ENCODE measurements at places on chromosomes 5 and 9.
A peak's percentile ranks its signal among the peaks of the same experiment; 100 is the strongest.

GRCh38 chr5:61697809-61698558, 365.9 kb downstream of the ZSWIM6 start:
- DNase-seq = no peak

DNA sequence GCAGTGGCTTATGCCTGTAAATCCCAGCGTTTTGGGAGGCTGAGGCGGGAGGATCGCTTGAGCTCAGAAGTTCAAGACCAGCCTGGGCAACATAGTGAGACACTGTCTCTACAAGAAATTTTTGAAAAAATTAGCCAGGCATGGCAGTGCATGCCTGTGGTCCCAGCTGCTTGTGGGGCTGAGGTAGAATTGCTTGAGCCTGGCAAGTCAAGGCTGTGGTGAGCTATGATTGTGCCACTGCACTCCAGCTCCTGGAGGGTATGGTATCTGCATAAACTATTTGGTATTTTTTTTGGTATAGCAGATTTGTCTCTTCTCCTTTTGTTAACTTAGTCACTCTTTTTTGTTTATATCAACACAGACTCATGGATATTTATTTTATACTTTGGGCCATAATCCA, 61.5 kb upstream of the TEX48 start:
- DNase-seq = no peak

- DNase-seq = no peak
These were observed 97.2 kb upstream of the ANKH start for GRCh38 chr5:14968796-14969195.

- DNase-seq = no peak
These were observed 53.0 kb downstream of the NEURL1B start for GRCh38 chr5:172694061-172694460.

DNA sequence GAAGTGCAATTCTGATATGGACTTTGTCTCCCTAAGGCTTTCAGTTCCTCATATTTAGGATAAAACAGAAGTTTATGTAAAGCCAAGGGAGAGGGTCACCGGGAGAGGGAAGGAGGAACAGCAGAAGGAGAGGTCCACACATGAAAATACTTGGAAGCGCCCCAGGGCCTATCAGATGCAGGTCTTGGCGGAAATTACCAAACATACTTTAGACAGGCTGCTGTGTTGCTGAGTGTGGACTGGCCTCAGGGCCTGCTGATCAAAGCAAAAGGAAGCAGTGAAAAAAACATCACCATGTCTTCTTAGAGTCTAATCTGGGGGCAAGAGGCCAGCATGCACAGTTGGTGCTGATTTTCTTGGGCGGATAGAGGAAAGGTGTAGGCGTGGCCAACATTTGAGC, 14.1 kb upstream of the NTRK2 start:
- DNase-seq = no peak

DNA sequence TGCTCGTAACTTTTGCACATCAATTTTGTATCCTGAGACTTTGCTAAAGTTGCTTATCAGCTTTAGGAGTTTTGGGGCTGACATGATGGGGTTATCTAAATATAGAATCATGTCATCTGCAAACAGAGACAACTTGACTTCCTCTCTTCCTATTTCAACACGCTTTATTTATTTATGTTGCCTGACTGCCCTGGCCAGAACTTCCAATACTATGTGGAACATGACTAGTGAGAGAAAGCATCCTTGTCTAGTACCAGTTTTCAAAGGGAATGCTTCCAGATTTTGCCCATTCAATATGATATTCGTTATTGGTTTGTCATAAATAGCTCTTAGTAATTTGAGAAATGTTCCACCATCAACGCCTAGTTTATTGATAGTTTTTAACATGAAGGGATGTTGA, 65.4 kb upstream of the CDH12 start:
- DNase-seq = no peak

- DNase-seq = no peak
These were observed 1040.8 kb downstream of the TAF11L14 start for GRCh38 chr5:18675041-18675440.

DNA sequence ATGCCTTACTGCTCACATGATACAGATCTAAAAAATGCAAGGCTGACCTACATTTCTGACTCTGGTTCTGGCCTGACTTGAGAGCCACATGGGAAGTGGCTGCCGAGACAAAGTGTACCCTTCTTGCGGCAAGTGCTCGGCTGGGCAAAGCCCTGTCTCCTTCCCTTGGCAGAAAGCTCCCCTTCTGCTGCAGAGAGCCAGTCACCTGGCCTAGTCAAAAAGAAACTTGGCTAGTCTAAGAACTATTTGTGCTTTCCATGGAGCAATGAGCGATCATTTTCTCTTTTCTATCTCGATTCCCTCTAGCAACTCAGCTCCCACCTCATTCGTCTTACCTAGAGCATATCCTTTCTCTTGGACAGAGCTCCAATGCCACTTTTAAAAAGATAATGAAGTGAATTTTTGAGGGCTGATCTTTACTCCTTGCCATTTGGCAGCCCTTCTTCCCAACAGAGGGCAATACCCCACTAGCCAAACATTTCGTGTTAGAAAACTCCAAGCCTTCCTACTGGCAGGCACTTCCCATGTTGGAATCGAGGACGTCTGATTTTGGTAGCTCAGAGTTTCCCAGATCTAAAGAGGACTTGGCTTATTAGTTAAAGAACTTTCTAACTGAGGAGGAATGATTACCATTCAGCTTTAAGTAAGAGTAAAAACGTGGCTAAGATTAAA, 108.1 kb upstream of the PRRC1 start:
- no peak for DNase-seq

- DNase-seq = peak; percentile 14
These were observed 46.3 kb downstream of the FSTL4 start for GRCh38 chr5:133565993-133566392.

- DNase-seq = no peak
These were observed 151.5 kb upstream of the NR3C1 start for GRCh38 chr5:143554918-143555477.

- peak; percentile 23 for DNase-seq
These were observed 12.0 kb upstream of the C9 start for GRCh38 chr5:39376293-39376714.

- DNase-seq = no peak
These were observed 2.9 kb downstream of the UBE2B start for GRCh38 chr5:134374232-134374631.

GRCh38 chr5:100306000-100306399, 229.2 kb upstream of the FAM174A start:
- no peak for DNase-seq
